ENCODE measurements at places on chromosomes 5 and 9.
A peak's percentile ranks its signal among the peaks of the same experiment; 100 is the strongest.

- DNase-seq = no peak
Observed at GRCh38 chr5:151058891-151059489, 21.8 kb downstream of the TNIP1 start.

GRCh38 chr9:86464242-86464641 is 110.0 kb upstream of the TUT7 start:
- no peak for DNase-seq

- no peak for DNase-seq
Observed at GRCh38 chr9:71928376-71928775, 16.9 kb downstream of the C9orf85 start.

DNA sequence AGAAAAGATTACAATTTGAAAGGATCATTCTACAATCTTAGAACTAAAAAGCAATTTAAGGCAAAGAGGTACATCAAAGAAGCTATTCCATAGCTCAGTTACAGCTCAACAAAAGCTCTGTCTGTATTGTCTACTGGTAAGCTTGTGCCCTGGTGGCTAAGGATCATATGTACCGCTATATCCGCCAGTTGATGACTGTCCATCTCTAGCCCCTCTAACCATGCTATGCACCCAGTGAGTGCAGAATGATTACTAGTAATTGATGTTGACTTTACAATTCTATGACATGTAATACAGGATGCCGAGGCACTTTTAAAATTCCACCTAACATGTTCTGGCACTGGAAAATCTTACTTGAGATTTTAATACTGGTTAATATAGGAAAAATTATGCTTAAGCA is 13.1 kb downstream of the LOX start:
- no peak for DNase-seq

DNA sequence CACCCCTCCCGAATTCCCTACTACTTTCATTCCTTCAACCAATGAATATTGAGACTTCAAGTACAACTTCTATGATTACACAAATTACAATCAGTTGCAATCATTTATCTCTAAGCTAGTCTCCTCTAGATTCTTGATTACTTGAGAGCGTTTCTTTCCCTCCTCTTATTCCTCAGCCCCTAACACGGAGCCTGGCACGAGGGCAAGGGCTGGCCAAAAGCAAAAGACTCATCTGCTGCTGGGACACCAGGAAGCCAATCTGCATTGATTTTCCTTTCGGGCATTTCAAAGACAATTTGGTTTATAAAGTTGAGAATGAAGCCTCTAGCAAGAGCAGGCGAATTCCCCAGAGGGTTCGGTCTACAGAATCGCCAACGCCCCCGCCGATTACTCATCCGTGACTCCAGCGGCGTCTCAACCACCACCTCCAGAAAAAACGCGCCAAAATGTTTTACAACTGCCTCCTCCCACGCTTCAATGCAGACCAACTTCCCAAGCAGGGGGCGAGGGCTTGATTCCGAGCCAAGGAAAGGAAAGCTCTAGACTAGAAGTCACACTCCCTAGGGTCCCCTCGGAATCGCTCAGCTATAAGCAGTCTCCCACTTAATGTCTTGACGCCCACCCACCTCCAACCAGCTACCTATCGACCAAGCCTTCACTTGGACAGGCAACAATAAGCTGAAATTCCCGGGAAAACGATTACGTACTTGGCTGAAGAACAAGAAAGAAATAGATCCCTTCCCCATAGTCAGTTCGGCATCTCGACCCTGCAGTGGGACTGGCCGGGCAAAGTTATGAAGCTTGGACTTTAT is 1.5 kb downstream of the PCSK1 start:
- DNase-seq = no peak

GRCh38 chr5:48192-48591 is 43.8 kb upstream of the PLEKHG4B start:
- no peak for DNase-seq

- DNase-seq = no peak
Observed at GRCh38 chr9:89896806-89897340, 292.1 kb downstream of the GADD45G start.

- DNase-seq = no peak
Observed at GRCh38 chr5:72121052-72121779, 13.9 kb downstream of the MAP1B start.

GRCh38 chr9:121185178-121185745 is 16.4 kb downstream of the RAB14 start:
- no peak for DNase-seq

GRCh38 chr5:32311404-32312196 is 1.1 kb downstream of the MTMR12 start:
- DNase-seq = no peak

DNA sequence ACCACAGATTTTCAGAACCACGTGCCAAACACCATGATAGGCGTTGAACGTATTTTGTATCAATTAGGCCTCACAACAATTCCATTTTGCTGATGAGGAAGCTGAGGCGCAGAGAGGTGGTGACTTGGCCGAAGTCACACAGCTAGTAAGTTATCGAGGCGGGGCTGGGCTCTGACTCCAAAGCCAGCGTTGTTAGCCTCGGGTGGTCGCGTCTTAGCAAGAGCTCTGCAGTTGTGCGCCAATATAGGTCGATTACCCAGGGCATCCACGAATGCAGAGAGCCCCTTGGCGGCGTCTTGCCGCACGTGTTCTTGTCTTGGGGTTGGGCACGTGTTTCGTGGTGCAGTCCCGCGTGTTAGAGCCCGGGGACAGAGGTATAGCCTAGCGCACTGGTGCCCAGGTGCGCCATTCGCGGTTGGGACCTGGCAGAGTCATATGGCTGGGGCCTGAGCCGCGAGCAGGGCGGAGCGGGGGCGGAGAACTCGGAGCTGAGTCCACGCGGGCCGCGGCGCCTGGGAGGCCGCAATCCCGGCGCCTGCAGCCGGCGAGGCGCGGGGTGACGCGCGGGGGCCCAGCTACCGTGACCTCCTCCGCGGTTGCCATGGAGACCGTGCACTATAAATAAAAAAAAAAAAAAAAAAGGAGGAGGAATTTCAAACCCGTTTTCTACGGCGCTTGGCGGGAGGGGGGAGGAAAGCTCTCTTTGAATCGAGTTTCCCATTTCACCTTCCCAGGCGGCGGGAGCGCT is 62.3 kb downstream of the CXXC5 start:
- peak; percentile 44 for DNase-seq

DNA sequence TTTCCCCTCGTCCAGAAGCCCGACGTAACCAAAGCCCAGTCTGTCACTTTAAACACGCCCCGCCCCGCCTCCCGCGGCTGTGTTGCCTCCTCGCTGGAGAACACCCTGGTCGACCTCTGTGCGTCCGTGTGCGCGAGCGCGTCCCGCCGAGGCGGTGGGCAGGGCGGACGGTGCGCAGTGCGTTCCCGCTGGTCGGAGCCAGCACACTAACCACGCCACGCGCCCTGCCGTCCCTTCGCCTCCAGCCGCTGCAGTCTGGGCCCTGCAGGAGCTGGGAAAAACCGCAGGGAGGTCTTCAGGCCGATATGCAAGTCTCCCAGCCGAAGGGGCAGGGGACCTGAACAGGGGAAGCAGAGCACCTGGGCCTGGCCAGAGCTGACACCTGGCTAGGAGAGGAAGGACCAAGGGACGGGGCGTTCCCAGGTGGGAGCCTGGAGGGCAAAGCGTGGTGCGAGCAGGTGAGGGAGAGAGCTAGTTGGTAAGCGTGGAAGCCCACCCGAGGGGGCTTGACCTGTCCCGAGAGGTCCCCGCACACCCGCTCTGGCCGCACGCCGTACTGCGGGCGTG is 1.3 kb upstream of the PHPT1 start:
- peak; percentile 81 for DNase-seq

- DNase-seq = no peak
Observed at GRCh38 chr5:135843571-135844337, 9.3 kb downstream of the SLC25A48 start.

DNA sequence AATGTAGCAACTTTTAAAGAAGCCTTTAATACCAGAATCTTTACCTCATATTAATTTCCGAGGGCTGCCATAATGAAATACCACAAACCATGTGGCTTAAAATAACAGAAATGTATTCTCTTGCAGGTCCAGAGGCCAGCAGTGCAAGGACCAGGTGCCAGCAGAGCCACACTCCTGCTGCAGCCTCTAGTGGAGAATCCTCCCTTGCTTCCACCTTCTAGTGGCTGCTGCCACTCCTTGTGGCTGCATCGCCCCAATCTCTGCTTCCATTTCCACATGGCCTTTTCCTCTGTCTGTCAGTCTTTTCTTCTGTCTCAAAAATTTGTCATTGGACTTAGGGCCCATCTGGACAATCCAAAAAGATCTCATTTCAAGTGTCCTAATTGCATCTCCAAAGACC is 401.5 kb downstream of the EFNA5 start:
- DNase-seq = no peak

DNA sequence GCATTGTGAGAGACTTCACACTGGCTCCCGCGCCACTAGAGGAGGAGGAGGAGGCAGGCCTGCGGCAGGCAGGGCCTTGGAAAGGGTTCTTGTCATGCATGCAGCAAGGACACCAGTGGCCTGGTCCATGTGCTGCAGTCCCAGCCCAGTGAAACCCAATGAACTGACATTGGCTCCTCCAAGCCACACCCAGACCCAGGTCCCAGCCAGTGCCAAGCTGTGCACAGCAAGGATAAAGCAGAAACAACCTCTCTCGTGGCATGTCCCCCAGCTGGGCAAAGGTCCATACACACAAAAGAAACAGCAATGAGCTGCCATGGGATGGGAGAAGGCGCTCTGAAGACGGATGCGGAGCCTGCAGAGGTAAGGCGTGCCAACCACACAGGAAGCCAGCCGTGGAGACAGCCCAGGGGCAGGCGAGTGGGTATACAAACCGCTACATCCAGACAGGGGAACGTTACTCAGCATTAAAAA is 89.2 kb downstream of the SEMA4D start:
- DNase-seq = no peak

GRCh38 chr5:170348137-170348633 is 41.0 kb downstream of the KCNMB1 start:
- no peak for DNase-seq

GRCh38 chr9:7154003-7154619 is 396.3 kb downstream of the KDM4C start:
- DNase-seq = no peak

DNA sequence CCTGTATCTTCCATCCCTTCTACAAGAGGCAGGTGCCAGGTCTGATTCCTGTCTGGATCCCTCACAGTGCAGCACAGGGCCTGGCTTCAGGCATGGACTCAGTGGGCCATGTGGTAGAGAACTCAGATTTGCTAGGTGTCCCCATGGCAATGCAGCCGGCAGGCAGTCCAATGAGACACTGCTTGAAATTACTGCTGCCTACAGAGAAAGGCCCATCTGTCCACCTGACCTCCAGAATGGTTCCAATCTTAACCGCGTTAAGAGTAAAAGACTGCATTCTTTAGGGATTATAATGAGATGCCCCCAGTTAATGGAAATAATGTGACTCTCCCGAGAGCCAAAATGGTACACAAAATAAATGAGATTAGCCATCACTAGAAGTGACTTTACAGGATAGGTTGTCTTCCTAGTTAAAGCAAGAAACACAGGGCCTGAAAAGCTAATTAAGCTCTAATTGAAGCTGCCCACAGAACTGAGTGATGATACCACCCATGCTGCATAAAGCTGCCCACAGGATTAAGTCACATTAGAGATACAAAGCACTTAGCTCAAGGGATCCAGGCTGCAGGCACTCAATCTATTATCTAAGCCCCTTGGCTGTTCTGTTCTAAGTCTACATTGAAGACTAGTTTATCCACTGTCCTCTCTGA is 11.4 kb downstream of the FAM193B start:
- DNase-seq = no peak

DNA sequence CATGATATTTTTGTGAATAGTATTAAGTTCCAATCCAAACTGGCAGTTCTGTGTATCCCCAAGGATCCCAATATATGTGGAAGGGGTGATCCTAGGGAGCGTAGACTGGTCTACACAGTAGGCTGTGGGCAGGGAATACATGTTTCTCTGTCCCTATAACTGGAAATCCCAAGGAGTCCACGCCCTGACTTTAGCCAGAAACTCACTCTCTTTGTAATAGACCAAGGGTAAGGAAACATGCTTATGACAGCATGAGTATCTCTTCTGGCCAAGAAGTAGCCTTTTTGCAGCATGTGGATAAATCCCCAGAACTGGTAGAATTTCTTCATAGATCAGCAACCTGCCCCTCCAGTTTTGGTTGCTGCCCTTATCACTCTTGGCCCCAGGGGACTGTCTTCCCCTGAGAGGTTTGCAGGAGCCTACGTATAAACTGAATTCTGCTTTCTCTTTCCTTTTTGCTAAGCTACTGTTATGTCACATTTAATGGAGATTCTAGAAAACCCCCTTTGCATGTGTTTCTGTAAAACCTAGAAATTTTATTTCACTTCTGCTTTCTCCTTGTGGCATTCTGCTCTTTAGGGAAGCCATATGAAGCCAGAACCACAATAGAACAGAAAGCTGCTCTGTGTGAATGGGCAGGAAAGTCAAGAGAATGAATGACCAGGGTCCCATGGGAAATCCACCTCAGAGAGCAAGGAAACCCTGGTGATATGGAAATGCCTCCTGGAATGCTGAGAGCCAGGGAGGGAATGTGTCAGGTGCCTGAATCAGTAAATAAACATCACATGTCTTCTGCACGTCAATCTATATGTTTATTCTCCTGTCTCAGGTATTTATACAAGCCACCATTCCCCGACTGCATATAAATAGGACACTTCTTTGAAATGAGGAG is 3.5 kb downstream of the IFNA2 start:
- DNase-seq = no peak

- no peak for DNase-seq
Observed at GRCh38 chr5:177350776-177351391, 584 bp downstream of the LMAN2 start.

DNA sequence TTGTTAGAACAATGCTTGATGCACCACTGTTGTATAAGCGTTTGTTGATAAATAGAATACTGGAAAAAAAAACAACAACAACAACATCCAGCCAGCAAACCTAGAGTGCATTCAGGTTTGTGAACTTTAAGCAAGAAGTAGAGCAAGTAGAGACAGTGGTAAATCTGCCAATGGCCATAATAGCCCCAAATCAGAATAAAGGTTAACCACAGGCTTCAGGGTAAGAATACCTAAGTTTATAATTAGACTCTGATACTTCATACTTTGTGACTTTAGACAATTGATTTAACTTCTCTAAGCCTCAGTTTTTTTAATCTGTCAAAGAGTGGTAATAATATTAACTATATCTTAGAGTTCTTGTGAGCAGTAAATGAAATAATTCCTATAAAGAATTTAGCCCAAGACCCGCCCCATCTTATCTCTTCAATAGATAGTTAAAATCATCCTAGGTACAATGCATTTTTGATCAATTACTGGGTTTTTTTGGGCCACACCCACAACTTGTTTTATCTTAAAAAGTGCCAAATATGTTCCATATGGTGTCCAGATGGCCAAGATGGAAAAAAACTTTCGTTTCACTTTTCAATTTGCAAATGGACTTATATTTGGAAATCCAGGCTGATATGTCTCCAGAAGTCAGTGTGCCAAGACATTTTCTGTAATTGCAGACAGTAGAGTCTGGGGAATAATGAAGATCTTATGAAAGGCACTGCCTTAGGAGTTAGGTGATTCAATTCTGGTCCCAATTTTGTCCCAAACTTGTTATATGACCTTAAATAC is 24.5 kb upstream of the DPYSL3 start:
- no peak for DNase-seq
